ENCODE measurements at places on chromosomes 11 and 22. TPM values are rescaled to one million over a fixed set of nuclear protein-coding genes. Genes with fewer than 3 reads are reported as not detected.

PLAAT3 gene
- 20.0 TPM for total RNA-seq

FGF19 gene
- total RNA-seq, result not detected

TCN1 gene
- total RNA-seq, result not detected

ENDOD1 gene
- total RNA-seq, result 25.9 TPM

ASCL2 gene
- 3.1 TPM for total RNA-seq

C1QTNF4 gene
- 0.90 TPM for total RNA-seq

HIC2 gene
- total RNA-seq, result 3.4 TPM

MYO7A gene
- total RNA-seq, result 0.16 TPM

IGLL1 gene
- total RNA-seq, result not detected

LARGE1 gene
- total RNA-seq, result 6.9 TPM

DDI1 gene
- not detected for total RNA-seq

GPR83 gene
- not detected for total RNA-seq

FAM227A gene
- total RNA-seq, result 0.90 TPM

LUZP2 gene
- not detected for total RNA-seq

OR51I1 gene
- not detected for total RNA-seq

VPREB3 gene
- total RNA-seq, result not detected

MS4A2 gene
- total RNA-seq, result not detected

DAGLA gene
- 1.3 TPM for total RNA-seq

BDNF gene
- 4.3 TPM for total RNA-seq

LMNTD2 gene
- 0.81 TPM for total RNA-seq

CYTH4 gene
- not detected for total RNA-seq

FAT3 gene
- total RNA-seq, result 0.49 TPM

SLC16A8 gene
- total RNA-seq, result not detected

GSTT2B gene
- total RNA-seq, result 0.97 TPM

INTS4 gene
- total RNA-seq, result 23.1 TPM

PMM1 gene
- 44.6 TPM for total RNA-seq

DENND6B gene
- 4.5 TPM for total RNA-seq

PEX26 gene
- total RNA-seq, result 7.2 TPM

ADM2 gene
- total RNA-seq, result 10.2 TPM

GAB4 gene
- total RNA-seq, result not detected

MRGPRX4 gene
- total RNA-seq, result not detected

BIK gene
- total RNA-seq, result not detected

ANO5 gene
- not detected for total RNA-seq

KDELR3 gene
- 192 TPM for total RNA-seq

PYGM gene
- 5.8 TPM for total RNA-seq

PC gene
- 25.1 TPM for total RNA-seq

TMEM86A gene
- total RNA-seq, result 0.54 TPM

ABTB2 gene
- total RNA-seq, result 2.3 TPM

SCUBE1 gene
- total RNA-seq, result not detected

OR56A1 gene
- total RNA-seq, result not detected

GVQW3 gene
- under 0.01 TPM for total RNA-seq

B3GAT1 gene
- total RNA-seq, result under 0.01 TPM

SCGB1D2 gene
- total RNA-seq, result not detected

BCR gene
- total RNA-seq, result 44.4 TPM

CD6 gene
- not detected for total RNA-seq

PATE4 gene
- total RNA-seq, result not detected

LRRC4C gene
- not detected for total RNA-seq

OR5T2 gene
- total RNA-seq, result not detected

SLC15A3 gene
- 16.0 TPM for total RNA-seq

OR5D16 gene
- total RNA-seq, result not detected

SYNGR1 gene
- 13.0 TPM for total RNA-seq

RAD9A gene
- 4.2 TPM for total RNA-seq

KCNJ1 gene
- total RNA-seq, result not detected

RTN4RL2 gene
- not detected for total RNA-seq

MYOD1 gene
- total RNA-seq, result not detected

KCNQ1 gene
- total RNA-seq, result 2.1 TPM

CCDC87 gene
- not detected for total RNA-seq

SHISA8 gene
- not detected for total RNA-seq

Data from cardiac atrium fibroblast (primary cell).